ENCODE measurements at places on chromosomes 16 and 17. TPM values are rescaled to one million over a fixed set of nuclear protein-coding genes. Genes with fewer than 3 reads are reported as not detected.

- no peak overlapping the region for H3K27ac ChIP-seq
- no peaks in the 10 kb centered on the region for H3K27me3 ChIP-seq
Observed at GRCh38 chr16:59385491-59385890, 651.4 kb upstream of the GOT2 start.

GRCh38 chr16:66846266-66846665 is 2.1 kb downstream of the CA7 start:
- no peak for DNase-seq
- no peaks in the 10 kb centered on the region for H3K36me3 ChIP-seq
- no peak overlapping the region for H3K4me3 ChIP-seq
- H3K4me1 ChIP-seq, result peaks cover 2% of the 10 kb centered on the region
- H3K27me3 ChIP-seq, result peaks cover 45% of the 10 kb centered on the region

- no peak for DNase-seq
- H3K4me1 ChIP-seq, result peaks cover 5% of the 10 kb centered on the region
- H3K4me3 ChIP-seq, result no peak overlapping the region
- no peaks in the 10 kb centered on the region for H3K36me3 ChIP-seq
- no peak overlapping the region for H3K27ac ChIP-seq
Observed at GRCh38 chr17:10059684-10060211, 138.7 kb downstream of the GAS7 start.

GRCh38 chr17:5526821-5527598 is 40.6 kb downstream of the MIS12 start:
- H3K36me3 ChIP-seq, result no peaks in the 10 kb centered on the region
- DNase-seq, result no peak
- H3K27me3 ChIP-seq, result no peaks in the 10 kb centered on the region
- no peaks in the 10 kb centered on the region for H3K4me1 ChIP-seq
- no peak overlapping the region for H3K4me3 ChIP-seq

DNA sequence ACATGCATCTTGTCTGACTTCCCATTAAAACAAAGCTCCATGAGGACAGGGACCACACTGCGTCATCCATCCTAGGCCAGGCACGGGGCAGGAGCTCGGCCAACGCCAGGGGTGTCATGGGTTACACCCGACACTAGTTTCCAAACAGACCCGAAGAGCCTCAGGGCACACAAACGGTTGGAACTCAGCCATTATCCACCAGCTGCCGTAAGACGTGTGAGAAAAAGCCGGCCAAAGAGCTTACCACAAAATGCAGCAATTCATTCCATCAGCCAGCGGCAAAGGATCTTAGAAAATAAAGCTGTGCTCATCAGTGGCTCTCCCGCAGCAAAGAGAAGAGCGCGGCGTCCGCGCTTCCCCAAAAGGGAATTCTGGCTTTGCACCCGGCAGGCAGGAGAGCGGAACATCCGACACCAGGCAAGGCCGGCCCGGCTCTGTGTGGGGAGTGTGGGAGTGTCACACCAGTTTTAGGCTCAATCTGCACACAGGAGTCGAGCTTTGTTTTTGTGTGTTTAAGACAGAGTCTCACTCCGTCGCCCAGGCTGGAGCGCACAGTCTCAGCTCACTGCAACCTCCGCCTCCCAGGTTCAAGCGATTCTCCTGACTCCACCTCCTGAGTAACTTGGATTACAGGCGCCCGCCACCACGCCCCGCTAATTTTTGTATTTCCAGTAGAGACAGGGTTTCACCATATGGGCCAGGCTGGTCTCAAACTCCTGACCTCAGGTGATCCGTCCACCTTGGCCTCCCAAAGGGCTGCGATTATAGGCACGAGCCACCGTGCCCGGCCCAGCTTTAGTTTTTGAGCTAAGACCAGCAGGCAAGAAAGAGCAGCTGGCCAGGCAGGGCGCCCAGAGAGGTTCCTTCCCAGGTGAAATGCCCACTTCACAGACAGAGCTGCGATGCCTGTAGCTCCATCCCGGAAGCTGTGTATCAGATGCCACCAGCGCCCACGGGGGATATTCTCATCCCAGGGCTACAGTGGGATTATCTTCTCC is 1.5 kb downstream of the SLC38A8 start:
- no peak overlapping the region for H3K27ac ChIP-seq
- H3K4me1 ChIP-seq, result no peaks in the 10 kb centered on the region
- no peak for DNase-seq
- no peaks in the 10 kb centered on the region for H3K27me3 ChIP-seq

ZNF276 gene
- total RNA-seq, result 9.3 TPM

LUC7L gene
- total RNA-seq, result 129 TPM
